ENCODE measurements at places on chromosomes 2 and 18.

GRCh38 chr2:176118601-176119339, 2.2 kb downstream of the HOXD10 start:
- no peak for DNase-seq

- no peak for DNase-seq
Observed at GRCh38 chr2:31314761-31315160, 80.8 kb downstream of the EHD3 start.

GRCh38 chr2:28162564-28162963, 230.1 kb upstream of the FOSL2 start:
- no peak for DNase-seq

GRCh38 chr2:106025796-106026195, 168.3 kb downstream of the UXS1 start:
- DNase-seq, result no peak

- DNase-seq, result no peak
Observed at GRCh38 chr2:222440673-222441422, 16.5 kb downstream of the SGPP2 start.

DNA sequence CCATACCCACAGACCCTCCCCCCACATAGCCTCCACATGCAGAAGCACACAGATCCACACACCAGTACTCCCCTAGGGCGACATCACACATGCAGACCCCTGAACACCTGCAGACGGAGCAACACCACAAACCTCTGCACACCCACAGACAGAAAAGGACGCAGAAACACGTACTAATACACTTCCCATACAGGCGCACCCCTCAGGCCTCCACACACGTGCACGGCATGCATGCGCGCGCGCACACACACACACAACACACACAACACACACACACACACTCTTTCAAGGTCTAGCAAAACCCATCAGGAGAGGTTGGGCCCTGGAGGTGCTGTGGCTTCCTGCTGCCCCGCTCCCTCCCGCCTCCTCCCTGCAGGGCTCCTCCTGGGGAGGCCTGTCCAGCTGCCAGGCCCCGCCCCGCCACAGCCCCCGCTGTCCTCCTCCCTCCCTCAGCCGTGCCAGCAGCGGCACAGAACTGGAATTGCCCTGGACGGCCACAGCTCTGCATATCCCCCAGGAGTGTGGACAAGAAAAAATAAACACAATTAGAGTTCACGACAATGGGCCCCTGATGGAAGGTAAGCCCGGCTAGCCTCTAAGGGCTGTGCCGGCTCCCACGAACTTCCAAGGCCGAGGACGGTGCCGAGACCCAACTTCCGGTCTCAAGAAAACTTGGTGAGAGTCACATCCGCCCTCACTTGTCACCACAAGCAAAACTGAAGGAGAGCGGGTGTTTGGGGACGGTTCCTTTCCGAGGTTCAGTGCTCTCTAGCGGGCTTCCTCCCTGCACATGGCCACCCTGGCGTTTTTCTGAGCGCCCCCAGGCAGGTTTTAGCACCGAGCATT, 6.8 kb downstream of the ZFP36L2 start:
- DNase-seq, result peak; percentile 65

- DNase-seq, result no peak
Observed at GRCh38 chr18:21264651-21265050, 22.6 kb downstream of the GREB1L start.

Measured in effector CD4-positive, alpha-beta T cell (primary cell).